ENCODE measurements at places on chromosomes 7 and 10.
A peak's percentile ranks its signal among the peaks of the same experiment; 100 is the strongest.

GRCh38 chr10:93058139-93058538 lies 2.5 kb upstream of the CYP26C1 start:
- DNase-seq, result peak; percentile 41

- DNase-seq, result no peak
Observed at GRCh38 chr10:95462740-95463667, 98.2 kb downstream of the SORBS1 start.

- DNase-seq, result no peak
Observed at GRCh38 chr10:4652111-4653010, 173.6 kb upstream of the AKR1E2 start.

GRCh38 chr7:77831481-77831880 lies 32.9 kb downstream of the PHTF2 start:
- no peak for DNase-seq

DNA sequence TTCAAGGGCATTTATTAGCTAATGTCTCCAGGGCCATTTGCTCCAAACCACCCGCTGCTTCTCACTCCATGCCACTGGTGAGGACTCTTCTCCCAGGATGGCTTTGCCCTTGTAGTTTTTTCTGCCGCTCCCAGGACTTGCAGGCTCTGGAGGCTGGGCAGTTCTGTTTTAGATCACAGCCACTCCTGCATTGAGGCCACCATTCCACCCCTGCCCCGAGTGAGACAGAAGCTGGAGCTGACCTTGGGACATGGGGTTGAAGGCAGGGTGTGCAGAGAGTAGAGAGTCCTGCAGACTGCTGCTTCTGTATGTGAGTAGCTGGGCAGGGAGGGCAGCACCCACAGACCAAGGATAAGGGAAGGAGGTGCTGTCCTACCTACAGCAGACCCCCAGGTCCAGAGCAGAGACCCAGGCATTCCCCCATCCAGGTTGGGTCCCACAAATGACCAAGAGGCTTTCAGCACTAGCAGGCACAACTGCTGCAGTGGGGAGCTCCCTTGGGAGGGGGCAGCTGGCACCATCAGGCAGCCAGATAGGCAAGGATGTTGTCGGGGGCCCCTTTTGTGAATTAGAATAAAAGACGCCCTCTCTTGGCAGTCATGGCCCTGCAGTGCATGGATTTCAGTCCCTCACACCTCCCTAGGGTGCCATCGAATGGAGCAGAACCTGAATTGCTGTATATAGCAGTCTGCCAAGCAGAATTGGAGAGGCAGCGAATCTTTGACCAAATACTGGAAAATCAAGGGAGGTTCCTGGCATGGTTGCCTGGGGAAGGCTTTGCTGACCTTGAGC lies 22.7 kb upstream of the ADCYAP1R1 start:
- DNase-seq, result no peak

GRCh38 chr10:88889559-88890337 lies 9.7 kb downstream of the STAMBPL1 start:
- DNase-seq, result no peak

GRCh38 chr10:72011468-72011867 lies 47.3 kb downstream of the CHST3 start:
- DNase-seq, result no peak

GRCh38 chr7:17855202-17855601 lies 85.1 kb downstream of the SNX13 start:
- no peak for DNase-seq

- DNase-seq, result peak; percentile 38
Observed at GRCh38 chr10:34967335-34967880, 122.7 kb downstream of the CUL2 start.

GRCh38 chr10:20887706-20888555 lies 9.2 kb downstream of the NEBL start:
- DNase-seq, result no peak

DNA sequence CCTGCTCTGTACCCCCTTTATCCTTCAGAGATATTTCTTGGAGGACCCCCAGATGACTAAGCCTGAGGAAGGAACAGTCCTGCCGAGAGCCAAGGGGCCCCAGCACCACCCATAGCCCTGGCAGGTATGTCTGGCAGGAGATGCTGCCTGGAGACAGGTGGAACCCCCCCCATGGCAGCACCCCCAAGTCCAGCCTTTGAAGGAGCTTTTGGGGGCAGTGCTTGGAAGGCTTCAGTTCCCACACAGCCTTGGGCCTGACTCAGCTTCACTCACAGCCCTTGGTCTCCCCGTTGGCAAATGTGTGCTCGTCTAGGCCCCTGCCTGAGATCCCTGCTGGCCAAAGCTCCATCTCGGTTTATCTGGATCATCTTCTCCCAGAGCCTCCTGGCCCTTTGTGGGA lies 23.0 kb upstream of the PCBD1 start:
- no peak for DNase-seq

GRCh38 chr10:646118-646524 lies 43.3 kb downstream of the DIP2C start:
- DNase-seq, result no peak

- peak; percentile 51 for DNase-seq
Observed at GRCh38 chr10:102311025-102311420, 65.7 kb downstream of the GBF1 start.

- DNase-seq, result no peak
Observed at GRCh38 chr10:91206427-91206826, 14.0 kb upstream of the PCGF5 start.

Measured in IMR-90 (cell line).